GM20000 (cell line): ENCODE measurements at places on chromosomes 2 and 18.

DNA sequence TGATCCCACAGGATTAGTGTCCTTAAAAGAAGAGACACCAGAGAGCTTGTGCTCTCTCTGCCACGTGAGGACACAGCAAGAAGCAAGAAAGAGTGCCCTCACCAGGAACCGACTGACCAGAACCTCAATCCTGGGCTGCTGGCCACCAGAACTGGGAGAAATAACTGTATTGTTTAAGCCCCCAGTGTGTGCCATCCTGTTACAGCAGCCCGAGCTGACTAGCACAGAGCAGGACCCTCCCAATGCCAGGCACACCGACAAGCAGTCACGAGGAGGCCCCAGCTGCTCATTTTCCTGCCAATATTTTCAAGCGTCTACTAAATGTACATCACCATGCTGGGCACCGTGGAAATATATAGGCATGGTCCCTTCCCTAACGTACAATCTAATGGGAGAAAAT is 17.1 kb downstream of the FAM178B start:
- DNase-seq, result no peak

DNA sequence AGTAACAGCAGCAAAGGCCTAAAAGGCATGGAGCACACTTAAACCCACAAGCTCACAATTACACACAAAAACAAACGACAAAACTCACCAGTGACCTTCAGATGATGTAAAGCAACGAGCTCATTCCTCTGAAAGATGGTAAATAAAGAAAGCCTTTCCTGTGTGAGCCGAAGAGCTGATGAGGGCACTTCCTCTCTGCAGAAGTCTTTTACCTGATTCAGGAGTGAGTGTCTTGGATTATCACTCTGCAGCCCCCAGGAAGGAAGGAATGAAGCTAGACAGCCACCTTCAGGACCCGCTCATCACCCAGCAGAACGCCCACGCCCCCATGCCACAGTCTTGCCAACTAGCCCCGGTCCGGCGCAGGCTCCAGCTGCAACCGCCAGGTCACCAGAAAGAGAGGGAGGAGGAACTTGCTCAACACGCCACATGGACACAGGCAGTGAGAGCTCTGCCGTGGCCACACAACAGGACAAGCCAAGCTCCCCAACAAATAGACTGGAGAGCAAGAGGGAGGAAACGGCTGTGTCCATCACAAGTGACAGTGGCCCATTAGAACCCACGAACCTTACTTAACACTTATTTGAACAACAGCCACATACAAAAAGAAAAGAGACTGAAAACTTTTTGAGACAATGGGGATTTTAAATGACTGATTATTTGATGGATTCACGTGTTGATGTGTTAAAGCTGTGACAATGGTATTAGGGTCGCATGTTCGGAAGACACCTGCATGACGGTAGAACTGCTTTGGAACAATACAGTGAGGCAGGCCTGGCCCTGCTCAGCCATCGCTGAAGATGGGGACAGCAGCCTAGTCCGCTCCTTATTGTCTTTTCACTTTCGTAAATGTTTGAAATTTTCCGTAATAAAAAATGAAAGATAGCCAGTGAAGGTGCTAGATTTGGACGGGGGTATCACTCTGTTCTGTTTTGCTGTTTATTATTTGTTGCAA is 127.3 kb downstream of the HDAC4 start:
- DNase-seq, result no peak

GRCh38 chr2:200329798-200330197 is 23.3 kb downstream of the SPATS2L start:
- no peak for DNase-seq

GRCh38 chr2:158042666-158043065 is 59.0 kb upstream of the UPP2 start:
- DNase-seq, result no peak

- DNase-seq, result no peak
Observed at GRCh38 chr2:203562268-203562667, 27.2 kb upstream of the RAPH1 start.

DNA sequence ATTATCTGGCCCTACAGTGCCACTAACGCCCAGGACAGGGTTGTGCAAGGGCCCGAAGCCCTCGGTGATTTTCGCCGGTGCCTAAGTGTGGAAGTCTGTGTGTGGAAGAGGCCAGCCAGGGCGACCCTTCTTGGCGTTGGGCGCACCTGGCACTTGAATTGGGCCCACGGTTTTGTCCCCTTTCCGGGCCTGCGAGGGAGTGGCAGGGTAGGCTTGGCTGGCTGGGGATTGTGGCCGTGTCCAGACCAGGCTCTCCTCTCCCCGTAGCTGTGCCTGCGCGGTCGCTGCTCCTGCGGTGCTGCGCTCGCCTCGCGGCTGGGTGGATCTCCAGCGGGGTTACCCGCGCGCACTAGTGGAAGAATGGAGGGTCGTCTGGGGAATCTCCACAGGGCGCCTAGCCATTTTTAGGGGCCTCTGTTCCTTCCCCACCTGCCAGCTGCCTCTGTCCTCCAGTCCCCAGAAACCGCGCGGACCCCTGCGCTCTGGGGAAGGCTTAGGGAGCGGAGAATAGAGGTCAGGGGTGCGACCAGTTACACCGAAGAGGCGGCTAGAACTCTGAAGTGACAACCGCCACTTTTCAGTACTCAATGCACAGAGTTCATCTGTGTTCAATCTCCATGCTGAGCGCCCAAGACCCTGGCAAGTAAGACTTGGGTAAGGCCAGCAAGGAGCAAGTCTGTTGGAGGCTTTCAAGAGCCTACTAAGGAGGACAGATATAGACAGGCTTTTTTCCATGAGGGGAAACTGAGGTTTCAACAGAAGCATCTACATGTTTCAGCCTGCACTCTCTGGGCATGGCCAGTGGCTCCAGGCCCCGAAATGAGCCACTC is 16.0 kb downstream of the EVX2 start:
- no peak for DNase-seq

DNA sequence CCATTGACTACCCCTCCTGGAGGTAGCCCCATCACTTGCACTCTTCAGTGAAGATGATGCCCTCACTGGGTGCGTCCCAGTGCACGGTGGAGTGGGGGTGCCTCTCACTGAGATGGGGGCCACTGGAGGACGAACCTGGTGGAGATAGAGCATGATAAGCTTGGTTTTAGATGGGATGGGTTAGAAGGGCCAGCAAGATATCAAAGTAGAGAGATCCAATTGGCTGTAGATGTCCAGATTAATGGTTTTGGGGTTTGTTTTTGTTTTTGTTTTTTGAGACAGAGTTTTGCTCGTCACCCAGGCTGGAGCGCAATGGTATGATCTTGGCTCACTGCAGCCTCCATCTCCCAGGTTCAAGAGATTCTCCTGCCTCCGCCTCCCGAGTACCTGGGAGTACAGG is 28.3 kb downstream of the DPYSL5 start:
- DNase-seq, result no peak

GRCh38 chr2:183172220-183172887 is 48.1 kb downstream of the NUP35 start:
- no peak for DNase-seq

DNA sequence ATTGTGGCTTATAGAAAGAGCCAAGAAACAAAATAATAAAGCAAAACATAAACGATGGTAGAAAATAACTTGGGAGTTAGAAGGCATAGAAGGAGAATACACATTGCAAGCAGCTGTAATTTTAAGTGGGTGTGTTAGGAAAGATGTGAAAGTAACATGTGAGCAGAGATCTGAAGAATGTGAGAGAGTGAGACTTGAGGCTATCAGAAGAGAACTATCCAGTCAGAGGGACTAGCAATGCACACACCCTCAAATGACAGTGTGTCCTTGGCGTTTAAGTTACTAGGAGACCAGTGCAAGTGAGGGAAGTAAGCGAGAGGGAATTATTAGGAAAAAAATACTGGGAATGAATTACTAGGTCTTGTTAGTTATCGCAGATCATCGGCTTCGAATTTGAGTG is 304.9 kb downstream of the DSEL start:
- no peak for DNase-seq

- DNase-seq, result no peak
Observed at GRCh38 chr2:113120861-113121260, 6.5 kb upstream of the IL1RN start.

GRCh38 chr2:173026479-173026878 is 49.2 kb upstream of the MAP3K20 start:
- DNase-seq, result no peak

- DNase-seq, result no peak
Observed at GRCh38 chr2:7971841-7972240, 710.0 kb upstream of the ID2 start.
